ENCODE measurements at places on chromosomes 1 and 21. TPM values are rescaled to one million over a fixed set of nuclear protein-coding genes. Genes with fewer than 3 reads are reported as not detected.

The CRYZ gene
- total RNA-seq = 33.5 TPM

The CD5L gene
- not detected for total RNA-seq

The PTPN22 gene
- total RNA-seq = not detected

The XCL2 gene
- not detected for total RNA-seq

The LMOD1 gene
- 0.12 TPM for total RNA-seq

The PDPN gene
- not detected for total RNA-seq

The OLFML3 gene
- total RNA-seq = 3.4 TPM

- DNase-seq = no peak
- peaks cover 9% of the 10 kb centered on the region for H3K4me1 ChIP-seq
- no peak overlapping the region for H3K27ac ChIP-seq
- H3K36me3 ChIP-seq = peaks cover 4% of the 10 kb centered on the region
- no peak overlapping the region for H3K4me3 ChIP-seq
- H3K27me3 ChIP-seq = no peaks in the 10 kb centered on the region
Observed at GRCh38 chr1:45644661-45645060, 20.8 kb upstream of the CCDC17 start.

GRCh38 chr1:161222175-161223019, 1.0 kb downstream of the APOA2 start:
- no peaks in the 10 kb centered on the region for H3K27me3 ChIP-seq
- H3K4me3 ChIP-seq = no peak overlapping the region
- no peak for DNase-seq
- no peaks in the 10 kb centered on the region for H3K36me3 ChIP-seq
- H3K4me1 ChIP-seq = peaks cover 12% of the 10 kb centered on the region

DNA sequence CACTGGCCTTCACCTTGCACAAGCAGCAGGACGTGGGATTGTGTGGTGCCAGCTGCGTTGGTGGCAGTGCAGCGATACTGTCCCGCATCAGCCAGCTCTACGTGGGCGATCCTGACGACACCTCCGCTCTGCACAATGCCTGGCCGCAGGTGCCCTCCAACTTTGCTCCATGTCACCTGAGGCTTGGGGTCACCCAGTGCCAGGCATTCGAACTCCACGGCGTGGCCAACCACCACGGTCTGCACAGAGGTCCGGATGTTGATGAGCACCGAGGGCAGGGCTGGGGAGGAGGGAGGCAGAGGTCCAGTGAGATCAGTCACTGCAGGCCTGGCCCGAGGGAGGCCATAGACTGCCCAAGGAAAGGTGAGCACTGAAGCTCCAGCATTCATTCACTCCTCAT, 22.6 kb downstream of the LDLRAD2 start:
- H3K27ac ChIP-seq = no peak overlapping the region
- no peak for DNase-seq
- H3K4me3 ChIP-seq = no peak overlapping the region
- no peaks in the 10 kb centered on the region for H3K4me1 ChIP-seq
- no peaks in the 10 kb centered on the region for H3K27me3 ChIP-seq
- H3K36me3 ChIP-seq = peaks cover 75% of the 10 kb centered on the region

DNA sequence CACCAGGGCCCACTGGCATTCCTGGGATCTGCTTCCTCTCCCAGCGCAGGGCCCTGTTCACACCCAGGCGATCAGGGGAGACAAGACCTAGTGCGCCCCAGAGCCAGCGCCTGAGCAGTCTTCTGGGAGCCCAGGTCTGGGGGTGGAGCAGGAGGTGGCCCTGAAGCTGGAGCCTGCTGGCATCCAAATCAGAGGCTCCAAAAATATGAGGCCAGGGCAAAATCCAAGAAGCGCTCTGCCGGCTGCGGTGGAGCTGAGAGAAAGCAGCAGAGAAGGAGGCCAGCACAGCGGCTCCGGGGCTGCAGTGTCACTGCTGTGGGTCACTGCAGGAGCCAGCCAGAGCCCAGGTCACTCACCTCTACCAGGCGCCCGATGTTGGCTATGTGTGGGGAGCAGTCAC, 32.7 kb downstream of the SLC66A1 start:
- no peak for DNase-seq
- no peak overlapping the region for H3K27ac ChIP-seq
- no peaks in the 10 kb centered on the region for H3K4me1 ChIP-seq
- no peak overlapping the region for H3K4me3 ChIP-seq
- peaks cover 47% of the 10 kb centered on the region for H3K36me3 ChIP-seq

DNA sequence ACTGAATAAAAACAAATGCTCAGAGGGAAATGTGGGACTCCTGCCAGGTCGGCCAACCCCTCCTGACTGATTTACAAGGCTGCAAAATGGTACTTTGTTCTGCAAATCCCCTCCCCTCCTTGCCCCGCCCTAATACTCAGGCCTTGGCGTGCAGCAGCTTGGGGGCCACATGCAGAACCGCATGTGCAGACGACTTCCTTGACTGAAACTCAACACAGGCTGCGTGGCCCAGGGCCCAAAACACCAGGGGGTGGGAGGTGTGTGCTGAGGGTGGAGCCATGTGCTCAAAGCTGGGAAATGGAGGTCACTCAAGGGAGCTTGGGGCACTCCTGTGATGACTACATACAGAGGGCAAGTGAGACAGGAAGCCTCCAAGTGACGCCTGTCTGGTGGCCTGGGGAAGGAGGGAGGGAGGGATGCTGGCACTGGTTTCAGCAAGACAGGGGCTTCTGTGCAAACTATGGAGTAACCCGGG, 87.2 kb downstream of the MRPL37 start:
- no peak overlapping the region for H3K4me3 ChIP-seq
- no peaks in the 10 kb centered on the region for H3K27me3 ChIP-seq
- DNase-seq = peak; percentile 65

GRCh38 chr1:37765916-37766664, 1.2 kb upstream of the EPHA10 start:
- no peaks in the 10 kb centered on the region for H3K36me3 ChIP-seq
- peaks cover 42% of the 10 kb centered on the region for H3K27me3 ChIP-seq
- H3K4me3 ChIP-seq = no peak overlapping the region
- no peaks in the 10 kb centered on the region for H3K4me1 ChIP-seq

GRCh38 chr1:88873737-88874349, 17.5 kb downstream of the GTF2B start:
- H3K36me3 ChIP-seq = no peaks in the 10 kb centered on the region
- no peak for DNase-seq
- H3K27me3 ChIP-seq = no peaks in the 10 kb centered on the region
- H3K4me1 ChIP-seq = no peaks in the 10 kb centered on the region
- no peak overlapping the region for H3K4me3 ChIP-seq
- H3K27ac ChIP-seq = no peak overlapping the region

DNA sequence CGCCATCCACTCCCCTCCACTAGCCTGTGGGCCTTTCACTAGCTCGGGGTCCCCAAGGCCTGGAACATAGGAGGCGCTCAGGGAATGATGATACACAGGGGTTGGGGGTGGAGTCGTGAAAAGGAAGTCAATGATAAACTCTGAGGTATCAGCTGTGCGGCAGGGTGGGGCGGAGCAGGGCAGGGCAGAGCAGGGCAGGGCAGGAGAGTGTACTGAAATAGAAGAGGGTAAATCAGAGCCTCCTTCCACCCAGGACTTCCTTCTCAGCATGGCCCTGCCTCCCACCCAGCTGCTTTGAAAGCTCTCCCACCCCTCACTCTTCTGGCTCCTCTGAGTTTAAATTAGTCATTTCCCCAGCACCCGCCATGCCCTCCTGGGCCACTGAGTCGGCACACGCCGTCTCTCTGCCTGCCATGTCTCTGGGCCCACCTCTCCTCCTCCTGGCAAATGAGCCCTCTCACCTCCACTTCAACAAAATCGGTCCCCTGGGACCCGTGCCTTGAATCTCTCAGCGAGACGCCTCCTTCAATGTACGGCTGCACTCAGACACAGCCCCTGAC, 16.9 kb downstream of the CAPZB start:
- DNase-seq = no peak
- peak overlapping the region; percentile 60 for H3K27ac ChIP-seq
- no peak overlapping the region for H3K4me3 ChIP-seq
- H3K36me3 ChIP-seq = peaks cover 3% of the 10 kb centered on the region

DNA sequence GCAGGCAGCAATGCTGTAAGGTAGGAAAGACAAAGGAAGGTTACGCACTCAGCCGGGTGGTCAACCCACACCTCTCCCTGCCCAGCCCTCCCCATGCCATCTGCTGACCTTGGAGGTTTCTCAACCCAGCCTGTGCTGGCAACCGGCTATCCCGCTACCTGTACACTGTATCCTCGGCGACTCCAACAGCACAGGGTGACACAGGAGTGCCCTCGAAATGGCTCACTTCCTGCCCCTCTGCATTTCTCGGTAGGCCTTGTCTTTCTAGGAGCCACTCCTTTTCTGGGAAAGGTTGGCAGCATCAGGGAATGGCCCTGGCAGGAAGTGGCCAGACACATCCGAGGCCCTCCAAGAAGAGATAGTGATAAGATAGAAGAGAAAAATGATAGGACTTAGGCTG, 124.0 kb downstream of the PROX1 start:
- no peak for DNase-seq
- H3K4me1 ChIP-seq = peaks cover 21% of the 10 kb centered on the region
- H3K4me3 ChIP-seq = no peak overlapping the region
- no peak overlapping the region for H3K27ac ChIP-seq
- no peaks in the 10 kb centered on the region for H3K36me3 ChIP-seq
- H3K27me3 ChIP-seq = no peaks in the 10 kb centered on the region

- peaks cover 13% of the 10 kb centered on the region for H3K4me1 ChIP-seq
- H3K4me3 ChIP-seq = no peak overlapping the region
- no peaks in the 10 kb centered on the region for H3K27me3 ChIP-seq
- no peaks in the 10 kb centered on the region for H3K36me3 ChIP-seq
- H3K27ac ChIP-seq = no peak overlapping the region
Observed at GRCh38 chr1:185570962-185571361, 163.2 kb upstream of the HMCN1 start.

DNA sequence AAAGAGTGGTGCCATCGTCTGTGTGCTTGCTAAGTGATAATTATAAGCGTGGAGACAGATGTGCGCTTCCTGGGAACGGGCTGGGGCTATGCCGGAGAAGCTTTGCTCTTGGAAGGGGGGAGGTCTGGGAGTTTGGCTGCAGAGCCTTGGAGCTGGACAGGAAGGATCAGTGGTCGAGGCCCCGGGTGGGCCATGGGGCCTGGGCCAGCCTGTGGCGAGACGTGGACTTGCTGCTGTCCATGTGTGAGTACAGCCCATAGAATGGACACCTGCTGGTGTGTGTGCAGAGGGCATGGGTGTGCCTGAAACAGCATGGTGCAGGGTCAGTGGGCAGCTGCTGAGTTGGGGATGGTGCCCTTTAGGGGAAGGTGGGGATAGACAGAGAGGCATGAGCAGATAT, 121.3 kb downstream of the PCBP3 start:
- no peak overlapping the region for H3K27ac ChIP-seq
- H3K4me3 ChIP-seq = no peak overlapping the region

- no peak for DNase-seq
- no peaks in the 10 kb centered on the region for H3K36me3 ChIP-seq
- no peak overlapping the region for H3K27ac ChIP-seq
Observed at GRCh38 chr21:17644186-17644585, 31.5 kb upstream of the BTG3 start.

GRCh38 chr1:206834711-206835110, 30.7 kb upstream of the IL20 start:
- H3K4me3 ChIP-seq = no peak overlapping the region
- H3K36me3 ChIP-seq = no peaks in the 10 kb centered on the region
- DNase-seq = no peak
- H3K4me1 ChIP-seq = no peaks in the 10 kb centered on the region
- no peak overlapping the region for H3K27ac ChIP-seq

DNA sequence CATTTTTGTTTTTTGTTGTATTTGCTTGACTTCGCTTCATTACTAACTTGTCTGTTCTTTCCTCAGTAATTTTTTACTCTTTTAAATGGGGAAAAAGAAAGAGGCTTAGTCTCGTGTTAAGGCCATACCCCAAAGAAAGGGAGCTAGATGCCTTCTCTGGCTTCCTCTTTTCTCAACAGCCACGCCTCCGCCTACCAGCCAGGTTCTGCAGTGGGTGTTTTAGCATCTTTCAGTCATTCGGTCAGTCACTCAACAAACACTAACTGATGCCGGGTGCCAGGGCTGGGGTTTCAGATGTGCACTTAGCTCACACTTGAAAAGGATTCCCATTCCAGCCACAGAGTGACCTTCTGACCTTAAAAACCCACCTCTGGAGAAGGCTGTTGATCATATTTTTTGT, 46.3 kb upstream of the VAV3 start:
- H3K27ac ChIP-seq = no peak overlapping the region
- no peaks in the 10 kb centered on the region for H3K4me1 ChIP-seq
- H3K36me3 ChIP-seq = no peaks in the 10 kb centered on the region
- H3K27me3 ChIP-seq = no peaks in the 10 kb centered on the region
- no peak overlapping the region for H3K4me3 ChIP-seq
- DNase-seq = no peak

- H3K27me3 ChIP-seq = no peaks in the 10 kb centered on the region
- peaks cover 3% of the 10 kb centered on the region for H3K36me3 ChIP-seq
- no peak overlapping the region for H3K4me3 ChIP-seq
- no peaks in the 10 kb centered on the region for H3K4me1 ChIP-seq
Observed at GRCh38 chr1:27886353-27886679, 14.0 kb downstream of the THEMIS2 start.

- H3K27ac ChIP-seq = no peak overlapping the region
- DNase-seq = no peak
- peaks cover 4% of the 10 kb centered on the region for H3K27me3 ChIP-seq
Observed at GRCh38 chr21:35448876-35449599, 399.9 kb upstream of the RUNX1 start.

DNA sequence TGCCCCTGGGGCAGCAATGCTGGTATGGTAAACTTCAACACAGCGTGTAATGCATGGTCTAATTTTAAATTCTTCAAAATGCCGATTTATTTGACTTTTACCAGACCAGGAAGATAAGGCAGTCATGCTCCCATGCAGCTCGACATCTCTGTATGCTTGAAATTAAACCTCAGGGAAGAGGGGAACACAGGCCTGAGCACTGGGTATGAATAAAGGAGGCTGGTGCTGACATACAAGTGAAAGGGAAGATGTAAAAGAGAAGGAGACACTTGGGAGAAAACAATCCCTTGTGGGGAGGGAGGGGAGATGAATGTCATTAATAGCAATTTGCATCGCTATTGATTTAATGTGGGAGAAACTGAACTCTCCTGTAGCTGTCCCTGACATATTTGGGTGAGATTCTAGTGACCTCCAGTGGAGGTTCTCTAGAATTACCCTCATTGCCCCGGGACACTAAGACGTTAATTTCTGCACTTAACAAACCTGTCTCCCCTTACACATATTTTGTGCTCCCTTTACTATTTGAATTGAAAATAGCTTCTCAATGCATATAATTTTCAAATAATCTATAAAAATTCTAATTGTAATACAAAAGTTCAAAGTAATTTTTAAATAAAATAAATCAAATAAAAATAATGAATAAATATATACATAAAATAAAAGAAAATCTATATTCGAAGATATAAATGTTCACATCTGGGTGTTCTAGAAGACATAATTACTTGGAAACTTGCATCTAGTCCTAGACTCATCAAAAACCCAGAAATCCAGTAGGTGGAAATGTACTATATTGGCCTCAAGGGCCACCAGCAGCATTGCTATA, 283.1 kb downstream of the LMX1A start:
- DNase-seq = peak; percentile 57
- no peak overlapping the region for H3K27ac ChIP-seq
- H3K4me1 ChIP-seq = no peaks in the 10 kb centered on the region

GRCh38 chr1:46067652-46068051, 64.8 kb downstream of the PIK3R3 start:
- no peak overlapping the region for H3K4me3 ChIP-seq
- no peak for DNase-seq
- H3K27ac ChIP-seq = no peak overlapping the region
- H3K27me3 ChIP-seq = no peaks in the 10 kb centered on the region
- no peaks in the 10 kb centered on the region for H3K36me3 ChIP-seq

GRCh38 chr1:176579087-176579486, 116.1 kb downstream of the PAPPA2 start:
- H3K27me3 ChIP-seq = no peaks in the 10 kb centered on the region
- no peaks in the 10 kb centered on the region for H3K4me1 ChIP-seq
- no peaks in the 10 kb centered on the region for H3K36me3 ChIP-seq
- no peak for DNase-seq

GRCh38 chr1:98211271-98211845, 290.5 kb upstream of the DPYD start:
- peaks cover 23% of the 10 kb centered on the region for H3K4me1 ChIP-seq
- H3K36me3 ChIP-seq = no peaks in the 10 kb centered on the region
- peak overlapping the region; percentile 91 for H3K27ac ChIP-seq
- H3K27me3 ChIP-seq = no peaks in the 10 kb centered on the region
- peak overlapping the region; percentile 89 for H3K4me3 ChIP-seq

All from endothelial cell of umbilical vein (primary cell).